Stimulated activated CD4-positive, alpha-beta T cell treated with anti-CD3 and anti-CD28 coated beads, Interleukin-2, amount 100 ng/mL, for 4 hours (primary cell): ENCODE measurements at places on chromosomes 7 and 10.

DNA sequence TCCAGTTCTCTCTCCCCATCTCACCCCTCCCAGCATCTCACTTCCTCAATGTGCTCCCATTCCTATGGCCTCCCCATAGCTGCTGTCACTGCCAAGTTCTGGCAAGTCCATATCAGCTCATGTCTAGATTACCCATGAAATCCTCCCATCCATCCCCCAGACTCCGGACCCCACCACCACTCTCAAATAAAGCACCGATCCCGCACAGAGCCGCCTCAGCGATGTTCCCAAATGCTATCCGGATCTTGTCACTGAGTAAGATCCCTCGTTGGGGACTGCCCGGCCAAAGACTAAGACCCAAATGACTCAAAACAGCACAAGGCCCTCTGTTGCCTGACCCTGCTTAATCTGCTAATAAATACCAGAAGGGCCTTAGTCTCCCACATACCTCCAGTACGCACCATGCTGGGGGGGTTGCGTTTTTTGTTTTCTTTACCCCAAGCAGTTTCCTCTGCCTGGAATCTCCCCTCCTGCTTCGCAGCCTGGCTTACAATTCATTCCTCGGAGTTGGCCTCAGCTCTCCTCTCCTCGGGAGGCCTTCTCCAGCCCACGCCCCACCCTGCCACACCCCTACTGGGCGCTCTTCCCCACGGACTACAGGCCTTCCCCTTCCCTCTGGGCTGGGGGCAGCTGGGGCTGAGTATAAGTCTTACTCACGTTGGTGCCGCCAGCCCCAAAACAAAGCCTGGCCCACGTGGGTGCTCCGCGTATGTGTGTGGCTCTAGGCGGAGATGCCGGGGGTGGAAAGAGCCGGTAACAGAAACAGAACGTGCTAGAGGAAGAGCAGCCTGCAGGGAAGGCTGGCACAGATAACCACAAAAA is 1.8 kb upstream of the DUSP5 start:
- DNase-seq = peak; percentile 76

DNA sequence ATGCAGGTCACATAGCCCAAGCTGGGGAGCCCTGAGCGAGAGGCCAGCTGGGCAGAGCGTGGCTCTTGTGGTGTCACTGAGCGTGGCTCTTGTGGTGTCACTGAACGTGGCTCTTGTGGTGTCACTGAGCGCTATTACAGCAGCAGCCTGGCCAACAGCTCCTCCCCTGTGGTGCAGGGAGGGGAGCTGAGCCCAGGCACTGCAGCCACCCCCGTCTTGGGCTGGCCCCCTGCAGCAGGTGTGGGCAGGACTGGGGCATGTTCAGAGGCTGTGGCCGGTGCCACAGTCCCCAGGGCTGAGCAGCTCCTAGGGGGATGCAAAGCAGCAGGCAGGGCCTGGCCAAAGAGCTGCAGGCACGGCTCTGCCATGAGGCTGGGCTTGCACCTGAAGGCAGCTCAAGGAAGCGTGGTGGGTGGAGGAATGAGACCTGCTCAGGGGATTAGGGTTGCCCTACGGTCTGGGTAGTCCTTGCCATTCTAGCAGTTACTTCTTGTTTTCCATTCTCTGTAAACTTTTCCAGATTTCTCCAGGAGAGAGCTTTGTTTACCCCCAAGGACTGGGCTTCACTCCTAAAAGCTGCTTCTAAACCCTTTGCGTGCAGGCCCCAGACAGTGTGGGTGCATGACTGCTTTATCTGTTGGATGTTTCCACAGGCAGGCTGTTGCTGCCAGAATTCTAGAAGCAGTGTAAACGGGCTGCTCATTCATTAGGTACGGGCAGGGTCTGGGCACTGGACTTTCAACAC is 29.2 kb downstream of the ZNF783 start:
- DNase-seq = no peak

DNA sequence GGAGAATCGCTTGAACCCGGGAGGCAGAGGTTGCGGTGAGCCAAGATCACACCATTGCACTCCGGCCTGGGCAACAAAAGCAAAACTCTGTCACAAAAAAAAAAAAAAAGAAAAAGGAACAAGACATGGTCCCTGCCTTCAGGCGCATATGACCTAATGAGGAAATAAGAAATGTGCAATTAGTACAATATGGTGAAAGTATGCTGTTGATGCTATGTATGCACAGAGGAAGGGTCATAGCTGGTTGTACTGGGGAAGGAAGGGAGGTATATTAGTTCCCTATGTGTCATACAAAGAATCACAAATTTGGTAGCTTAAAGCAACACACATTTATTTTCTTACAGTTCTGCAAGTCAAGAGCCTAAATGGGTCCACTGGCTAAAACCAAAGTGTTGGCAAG is 97.8 kb upstream of the MPP7 start:
- DNase-seq = no peak

DNA sequence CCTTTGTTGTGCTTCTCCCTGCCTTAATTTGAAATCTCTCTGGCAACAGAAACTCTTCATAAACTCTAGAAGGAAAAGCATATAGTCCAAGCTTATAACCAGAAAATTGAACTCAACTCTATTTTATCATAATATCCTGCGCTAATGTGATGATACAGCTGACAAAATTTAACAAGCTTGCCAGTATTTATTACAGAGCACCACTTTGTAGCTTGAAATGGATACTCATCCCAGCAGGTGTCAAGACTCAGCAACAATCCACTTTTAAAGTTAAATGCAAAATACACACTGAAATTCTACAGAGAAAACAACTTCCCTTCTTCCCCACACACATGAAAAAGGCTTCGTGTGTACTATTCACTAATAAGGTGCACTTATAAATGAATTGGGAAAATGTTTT is 228.9 kb downstream of the AGMO start:
- DNase-seq = no peak

GRCh38 chr10:100072514-100072913 is 9.2 kb downstream of the CPN1 start:
- no peak for DNase-seq

DNA sequence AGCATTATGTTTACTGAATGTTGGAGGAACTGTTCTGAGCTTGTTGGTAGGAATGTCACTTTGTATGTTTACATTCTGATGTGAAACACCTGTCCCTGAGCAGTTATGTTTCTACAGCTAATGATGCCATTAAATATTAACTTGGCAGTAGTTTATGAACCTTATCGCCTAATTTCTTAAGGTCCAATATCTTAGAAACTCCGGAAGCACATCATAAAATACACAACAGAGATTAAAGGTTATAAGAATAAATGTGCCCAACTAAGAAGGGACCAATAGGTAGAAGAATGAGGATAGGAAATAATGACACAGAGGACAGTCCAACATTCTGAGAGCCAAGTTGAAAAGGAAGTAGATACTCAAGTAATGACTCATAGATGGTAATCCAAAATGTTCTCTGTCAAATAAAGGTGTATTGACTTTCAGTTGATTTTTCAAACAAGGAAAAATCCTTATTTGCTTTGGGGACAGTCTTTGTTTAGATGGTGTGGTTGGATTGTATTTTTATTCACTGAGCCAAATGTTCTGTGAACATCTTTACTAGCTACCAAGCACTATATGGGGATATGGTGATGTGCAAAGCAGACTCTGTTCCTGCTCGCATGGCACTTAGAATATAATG is 31.9 kb downstream of the LCOR start:
- DNase-seq = no peak

- no peak for DNase-seq
Observed at GRCh38 chr7:2157473-2158279, 75.1 kb downstream of the MAD1L1 start.

- no peak for DNase-seq
Observed at GRCh38 chr10:85400981-85401695, 965.5 kb downstream of the GRID1 start.
